HCEC 1CT (cell line): ENCODE measurements at places on chromosomes 16 and 17.

GRCh38 chr17:41689497-41690299 is 1.0 kb downstream of the EIF1 start:
- peak; percentile 57 for DNase-seq

DNA sequence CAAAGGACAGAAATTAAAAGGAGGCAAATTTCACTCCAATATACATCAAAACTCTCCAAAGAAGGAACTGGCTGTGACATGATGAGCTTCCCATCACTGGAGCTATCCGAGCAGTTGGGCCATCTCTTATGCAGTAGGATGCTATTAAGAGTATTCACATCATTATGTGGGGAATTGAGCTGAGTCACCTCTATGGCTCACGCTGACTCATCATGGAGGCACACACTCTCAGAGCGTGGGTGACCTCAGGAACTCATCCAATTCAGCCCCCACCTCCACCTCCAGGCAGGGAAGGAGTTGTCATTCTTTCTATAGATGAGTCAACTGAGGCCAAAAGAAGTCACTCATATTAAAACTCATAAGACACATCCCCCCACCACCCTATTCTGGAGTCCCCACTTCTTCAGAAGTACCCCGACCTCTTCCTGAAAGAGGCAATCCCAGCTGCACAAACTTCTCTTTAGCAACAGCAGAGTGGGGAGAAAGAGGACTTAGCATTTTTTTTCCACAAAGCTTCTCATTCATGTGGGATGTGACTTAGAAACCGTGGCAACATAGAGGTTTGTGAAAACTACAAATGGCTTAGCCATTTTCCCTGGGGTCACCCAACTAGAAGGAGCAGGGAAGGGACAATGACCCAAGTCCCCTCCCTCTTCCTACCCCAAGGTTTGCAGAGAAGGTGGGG is 32.5 kb downstream of the ABCC12 start:
- DNase-seq: peak; percentile 98

DNA sequence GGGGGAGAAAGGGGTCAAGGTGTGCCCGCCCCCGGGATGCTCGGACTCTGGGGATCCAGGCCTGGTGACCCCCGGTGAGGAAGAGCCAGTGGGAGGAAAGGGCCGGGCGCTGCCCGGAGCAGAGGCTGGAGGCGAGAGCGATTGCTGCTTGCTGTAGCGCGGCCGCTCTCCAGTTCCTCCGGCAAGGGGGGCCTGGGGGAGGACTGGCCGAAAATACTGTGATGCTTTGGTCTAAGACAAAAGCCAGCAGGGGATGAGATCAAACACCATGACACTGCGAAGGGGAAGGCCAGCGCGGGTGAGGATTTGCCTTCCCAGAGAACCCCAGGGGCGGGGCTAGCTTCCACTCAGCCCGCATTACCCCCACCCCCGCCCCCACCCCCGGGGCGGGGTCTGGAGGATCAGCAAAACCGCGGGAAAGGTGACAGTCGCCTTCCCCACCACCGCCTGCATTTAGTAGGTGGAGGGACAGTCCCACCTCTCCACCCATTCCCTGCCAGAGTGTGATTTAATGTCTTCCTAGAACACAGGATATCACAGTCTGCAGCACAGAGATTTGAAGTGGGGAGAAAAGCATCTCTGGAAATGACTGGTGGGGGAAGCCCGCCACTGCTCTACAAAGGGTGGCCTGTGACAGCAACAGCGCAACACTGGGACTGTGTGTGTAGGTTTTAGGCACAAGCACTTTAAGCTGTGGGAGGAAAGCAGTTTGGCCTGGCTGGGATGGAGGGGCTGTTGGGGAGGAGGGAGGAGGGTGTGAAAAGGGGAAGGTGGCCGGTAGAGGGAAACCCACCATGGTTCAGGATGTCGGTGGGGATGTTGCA is 25.7 kb downstream of the MRC2 start:
- DNase-seq: peak; percentile 59

DNA sequence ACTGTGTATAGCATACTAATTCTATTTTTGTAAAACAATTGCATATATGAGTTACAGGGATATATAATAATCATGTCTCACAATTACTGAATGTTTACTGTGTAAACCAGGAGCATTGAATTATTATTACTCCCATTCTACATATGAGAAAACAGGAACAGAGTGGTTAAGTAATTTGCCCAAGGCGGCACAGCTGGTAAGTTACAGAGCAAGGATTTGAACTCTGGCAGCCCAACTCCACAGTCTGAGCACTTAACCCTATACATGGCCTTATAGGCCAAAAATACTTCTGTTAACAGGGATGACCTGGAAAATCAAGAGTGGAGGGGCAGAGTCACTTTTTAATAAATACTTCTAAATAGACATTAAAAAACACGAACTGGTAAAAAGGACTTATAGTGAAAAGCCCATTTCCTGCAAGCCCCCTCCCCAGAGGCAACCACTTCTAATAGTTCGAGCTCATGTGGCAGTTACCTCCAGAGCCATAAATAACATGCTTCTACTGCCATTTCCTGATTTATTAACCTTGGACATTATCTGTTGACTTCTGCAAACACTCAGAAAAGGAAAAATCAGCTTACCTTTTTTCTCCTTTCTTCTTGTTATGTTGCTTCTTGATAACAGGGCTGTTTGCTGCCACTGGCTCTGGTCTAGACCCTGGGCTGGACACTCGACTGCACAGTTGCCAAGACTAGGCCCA is 22.1 kb upstream of the ADGRG1 start:
- DNase-seq: no peak

GRCh38 chr17:7034955-7035590 is 742 bp upstream of the SLC16A13 start:
- DNase-seq: no peak

GRCh38 chr17:62014526-62014925 is 50.6 kb downstream of the MED13 start:
- DNase-seq: no peak

- no peak for DNase-seq
These were observed 789 bp downstream of the CSNK1D start for GRCh38 chr17:82272495-82273326.

DNA sequence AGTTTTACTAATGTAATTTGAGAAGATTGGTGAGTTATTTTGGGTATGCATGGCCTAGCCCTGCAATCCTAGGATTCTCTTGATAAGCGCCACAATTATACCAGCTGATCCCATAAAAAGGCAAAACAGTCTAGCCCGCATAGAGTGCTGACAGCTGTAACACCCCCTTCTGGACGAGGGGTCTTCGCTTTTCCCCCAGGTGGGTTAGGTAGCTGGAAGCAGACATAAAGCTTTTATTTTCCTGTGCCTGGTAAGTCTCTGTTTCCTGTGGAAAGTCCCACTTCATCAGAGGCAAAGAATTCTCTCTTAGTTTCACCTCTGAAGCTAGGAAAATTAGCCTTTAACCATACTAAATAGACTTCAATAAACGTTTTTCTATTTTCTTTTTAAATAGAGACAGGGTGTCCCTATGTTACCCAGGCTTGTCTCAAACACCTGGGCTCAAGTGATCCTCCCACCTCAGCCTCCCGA is 108.3 kb downstream of the YPEL2 start:
- DNase-seq: no peak

- no peak for DNase-seq
These were observed 36.8 kb downstream of the ATP2C2 start for GRCh38 chr16:84404936-84405639.

- DNase-seq: peak; percentile 64
These were observed 303.8 kb downstream of the SEC14L1 start for GRCh38 chr17:77444628-77444983.

- peak; percentile 64 for DNase-seq
These were observed 63.9 kb downstream of the MYO1D start for GRCh38 chr17:32813021-32813420.

DNA sequence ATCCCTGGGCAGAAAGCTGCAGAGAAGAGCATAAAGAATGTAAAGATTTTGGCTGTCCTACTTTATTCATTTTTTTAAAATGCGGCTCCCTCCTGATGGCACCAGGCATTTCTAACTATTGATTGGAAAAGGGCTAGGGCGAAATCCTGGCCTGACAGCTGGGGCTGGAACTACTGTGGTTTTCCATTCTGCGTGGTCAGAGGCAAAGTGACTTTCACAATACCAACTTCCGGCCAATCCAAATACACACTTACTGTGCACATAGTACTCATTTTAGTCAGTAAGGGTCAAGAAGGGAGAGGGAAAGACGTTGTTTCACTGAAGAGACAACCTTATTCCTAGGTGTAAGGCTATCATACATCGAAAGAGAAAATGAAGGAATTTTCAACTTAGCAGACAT is 113.8 kb upstream of the PMFBP1 start:
- DNase-seq: peak; percentile 50

DNA sequence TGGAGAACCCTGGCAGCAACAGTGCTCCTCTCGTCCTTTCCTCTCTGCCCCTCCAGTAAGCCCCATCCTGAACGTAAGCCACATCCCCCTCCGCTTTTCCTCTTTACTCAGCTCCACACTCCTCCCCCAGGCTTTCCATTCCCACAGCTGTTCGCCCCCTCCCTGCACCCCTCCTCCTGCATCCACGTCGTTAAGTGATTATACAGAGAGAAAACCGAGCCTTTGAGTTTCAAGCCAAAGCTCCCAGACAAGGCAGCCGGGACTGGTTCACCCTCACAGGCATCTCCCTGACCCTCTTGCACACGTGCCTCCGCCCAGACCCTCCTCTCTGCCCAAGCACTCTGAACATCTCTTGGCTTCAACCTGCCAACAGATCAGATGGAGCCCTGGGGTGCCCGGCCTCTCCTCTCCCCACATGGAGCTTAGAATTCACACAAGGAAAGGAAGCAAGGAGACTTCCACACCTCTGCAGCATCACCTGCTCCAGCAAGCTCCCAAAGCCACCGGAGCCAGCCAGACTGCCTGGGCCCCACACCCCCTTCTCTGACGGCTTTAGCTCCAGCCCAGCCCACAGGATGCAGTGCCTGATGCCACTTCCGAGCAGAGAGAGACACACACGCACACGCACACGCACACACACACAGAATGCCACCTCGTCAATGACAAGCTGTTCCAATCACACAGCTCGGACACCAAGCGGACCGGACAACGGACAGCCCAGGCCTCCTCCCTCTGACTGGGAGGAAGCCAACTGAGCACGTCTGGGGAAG is 99.9 kb upstream of the CCL2 start:
- DNase-seq: no peak
